ENCODE measurements at places on chromosomes 3 and 15. TPM values are rescaled to one million over a fixed set of nuclear protein-coding genes. Genes with fewer than 3 reads are reported as not detected.

The CA12 gene
- polyA plus RNA-seq = not detected

The CPB1 gene
- polyA plus RNA-seq = not detected

The SPESP1 gene
- not detected for polyA plus RNA-seq

The PAK6 gene
- not detected for polyA plus RNA-seq

The CRABP1 gene
- polyA plus RNA-seq = not detected

The SHC4 gene
- not detected for polyA plus RNA-seq

The NMNAT3 gene
- 2.9 TPM for polyA plus RNA-seq

The SETD5 gene
- 13.7 TPM for polyA plus RNA-seq

The PLCH1 gene
- polyA plus RNA-seq = not detected

The C3orf18 gene
- 0.76 TPM for polyA plus RNA-seq

- peaks cover 7% of the 10 kb centered on the region for H3K4me1 ChIP-seq
- no peaks in the 10 kb centered on the region for H3K27me3 ChIP-seq
- no peak overlapping the region for H3K4me3 ChIP-seq
- peak; percentile 7 for DNase-seq
These were observed 36.3 kb upstream of the TMC3 start for GRCh38 chr15:81410318-81410753.

DNA sequence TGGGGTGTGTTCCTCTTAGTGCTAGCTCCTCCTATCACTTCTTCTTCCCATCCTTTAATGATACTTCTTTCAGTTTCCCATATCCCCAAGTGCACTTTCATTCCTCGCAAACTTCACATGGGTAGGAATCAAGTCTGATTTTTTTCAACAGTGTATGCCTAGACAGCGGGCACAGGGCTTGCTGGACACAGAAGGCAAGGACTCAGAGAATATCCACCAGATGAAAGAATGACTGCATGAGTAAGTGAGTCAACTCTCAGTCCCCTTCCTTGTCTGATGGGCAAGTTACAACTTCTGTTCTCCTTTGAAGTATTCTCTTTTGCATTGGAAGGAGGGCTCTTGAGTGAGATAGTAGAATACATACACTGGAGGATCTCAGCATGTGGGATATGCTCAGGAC lies 3.1 kb upstream of the SQOR start:
- H3K27me3 ChIP-seq = no peaks in the 10 kb centered on the region
- H3K27ac ChIP-seq = no peak overlapping the region
- no peaks in the 10 kb centered on the region for H3K36me3 ChIP-seq
- DNase-seq = no peak
- H3K4me3 ChIP-seq = peak overlapping the region; percentile 15
- H3K4me1 ChIP-seq = peaks cover 27% of the 10 kb centered on the region

DNA sequence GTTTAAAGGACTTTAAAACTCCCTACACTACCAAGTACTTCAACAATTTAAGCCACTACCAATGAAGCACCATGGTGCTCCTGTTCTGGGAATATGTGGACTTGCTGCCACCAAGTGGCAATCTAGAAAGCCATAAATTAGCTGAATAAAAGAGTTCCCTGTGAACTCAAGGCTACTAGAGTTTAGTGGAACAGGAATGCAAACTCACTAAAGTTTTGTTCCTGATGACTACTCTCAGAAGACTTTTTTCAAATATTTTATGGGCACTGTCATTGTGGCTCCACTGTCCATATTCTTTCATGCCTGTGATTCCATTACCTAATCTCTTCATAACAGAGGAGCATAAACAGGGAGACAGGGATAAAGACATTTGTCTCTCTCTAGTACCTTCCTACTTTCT lies 63.9 kb downstream of the TMCC1 start:
- H3K27me3 ChIP-seq = no peaks in the 10 kb centered on the region
- no peaks in the 10 kb centered on the region for H3K36me3 ChIP-seq
- H3K4me3 ChIP-seq = no peak overlapping the region
- DNase-seq = peak; percentile 76
- peak overlapping the region; percentile 34 for H3K27ac ChIP-seq

GRCh38 chr15:87755226-87755625 lies 501.3 kb downstream of the NTRK3 start:
- H3K4me3 ChIP-seq = no peak overlapping the region
- H3K36me3 ChIP-seq = no peaks in the 10 kb centered on the region
- peaks cover 4% of the 10 kb centered on the region for H3K4me1 ChIP-seq
- no peaks in the 10 kb centered on the region for H3K27me3 ChIP-seq

- no peak overlapping the region for H3K27ac ChIP-seq
- DNase-seq = no peak
- no peaks in the 10 kb centered on the region for H3K4me1 ChIP-seq
- H3K4me3 ChIP-seq = no peak overlapping the region
- H3K27me3 ChIP-seq = no peaks in the 10 kb centered on the region
These were observed 12.8 kb downstream of the SENP7 start for GRCh38 chr3:101500208-101500607.

DNA sequence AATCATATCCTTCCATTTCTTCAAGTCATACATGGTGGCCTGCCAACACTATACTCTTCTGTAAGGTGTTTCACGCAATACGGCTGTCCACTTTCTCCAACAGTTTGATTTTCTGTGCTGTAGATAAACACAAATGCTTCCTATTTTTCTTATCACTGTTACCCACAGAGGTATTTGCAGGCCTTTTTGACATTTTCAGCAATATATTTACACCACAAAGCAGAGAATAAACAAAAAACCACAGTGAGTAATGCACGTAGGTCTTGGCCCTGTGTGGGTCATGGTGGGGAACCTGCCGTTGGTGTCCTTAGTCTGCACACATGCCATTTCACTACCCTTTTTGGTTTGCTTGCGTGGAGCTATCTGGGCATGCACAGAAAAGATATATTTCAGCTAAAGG lies 59.5 kb downstream of the LRRC28 start:
- no peak overlapping the region for H3K4me3 ChIP-seq
- H3K36me3 ChIP-seq = no peaks in the 10 kb centered on the region
- no peak overlapping the region for H3K27ac ChIP-seq
- DNase-seq = no peak
- no peaks in the 10 kb centered on the region for H3K4me1 ChIP-seq

DNA sequence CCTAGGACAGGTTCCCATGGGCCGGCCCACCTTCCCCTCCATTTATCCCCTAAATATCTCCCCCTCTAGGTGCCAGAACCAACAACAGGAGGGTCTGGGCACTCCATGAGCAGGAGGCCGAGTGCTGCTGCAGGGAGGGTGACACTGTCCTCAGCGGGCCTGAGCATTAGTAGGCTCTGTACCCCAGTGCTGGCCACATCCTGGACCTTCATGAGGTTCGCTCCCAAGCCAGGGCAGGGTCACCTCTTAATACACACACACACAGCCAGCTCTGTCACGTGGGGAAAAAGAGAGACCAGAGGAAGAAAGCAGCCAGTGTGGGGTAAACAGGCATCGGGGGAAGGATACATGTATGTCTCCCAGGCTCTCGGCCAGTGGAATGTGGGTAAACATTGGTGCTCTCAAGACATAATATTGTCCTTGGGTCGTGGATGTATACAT lies 27.9 kb upstream of the SEMA3F start:
- no peaks in the 10 kb centered on the region for H3K27me3 ChIP-seq
- no peak overlapping the region for H3K4me3 ChIP-seq

DNA sequence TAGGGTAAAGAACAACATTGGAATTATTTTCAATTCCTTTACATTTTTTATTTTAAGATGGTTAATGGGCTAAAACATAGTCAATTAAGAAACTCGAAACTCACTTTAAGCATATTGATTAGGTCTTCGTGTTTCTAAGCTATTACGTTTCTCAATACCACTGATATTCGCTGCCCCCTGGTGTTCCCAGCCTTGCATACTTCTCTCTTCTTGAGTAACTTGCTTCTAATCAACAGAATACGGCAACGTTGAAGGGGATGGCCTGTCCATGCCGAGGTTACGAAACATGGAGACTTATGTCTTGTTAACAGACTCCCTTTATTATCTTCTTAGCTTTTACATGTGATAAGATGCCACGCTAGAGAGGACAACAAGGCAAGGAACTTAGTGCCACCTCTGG lies 43.6 kb downstream of the ROBO1 start:
- no peak for DNase-seq
- H3K36me3 ChIP-seq = no peaks in the 10 kb centered on the region
- no peaks in the 10 kb centered on the region for H3K4me1 ChIP-seq
- H3K27ac ChIP-seq = no peak overlapping the region
- H3K4me3 ChIP-seq = no peak overlapping the region

GRCh38 chr15:82060817-82061216 lies 15.0 kb upstream of the MEX3B start:
- H3K4me3 ChIP-seq = no peak overlapping the region
- no peak overlapping the region for H3K27ac ChIP-seq
- H3K27me3 ChIP-seq = peaks cover 10% of the 10 kb centered on the region
- DNase-seq = no peak
- H3K36me3 ChIP-seq = no peaks in the 10 kb centered on the region

DNA sequence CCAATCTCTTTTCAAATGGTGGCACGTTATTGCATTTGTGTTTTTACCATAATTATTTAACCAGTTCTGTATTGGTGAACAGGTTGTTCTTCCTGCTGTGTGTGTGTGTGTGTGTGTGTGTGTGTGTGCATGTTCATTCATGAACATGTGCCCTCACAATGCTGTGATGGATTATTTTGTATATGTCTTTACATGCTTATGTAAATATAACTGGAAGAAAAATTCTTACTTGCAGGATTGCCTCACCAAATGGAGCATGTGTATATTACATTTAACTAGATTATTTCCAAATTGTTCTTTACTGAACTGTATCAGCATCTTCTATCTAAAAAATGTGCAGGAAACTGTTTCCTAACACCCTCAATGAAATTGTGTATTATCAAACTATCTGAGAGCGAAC lies 175.2 kb upstream of the ZPLD1 start:
- H3K27me3 ChIP-seq = no peaks in the 10 kb centered on the region
- no peak overlapping the region for H3K27ac ChIP-seq
- H3K4me1 ChIP-seq = no peaks in the 10 kb centered on the region
- H3K4me3 ChIP-seq = no peak overlapping the region
- H3K36me3 ChIP-seq = no peaks in the 10 kb centered on the region

DNA sequence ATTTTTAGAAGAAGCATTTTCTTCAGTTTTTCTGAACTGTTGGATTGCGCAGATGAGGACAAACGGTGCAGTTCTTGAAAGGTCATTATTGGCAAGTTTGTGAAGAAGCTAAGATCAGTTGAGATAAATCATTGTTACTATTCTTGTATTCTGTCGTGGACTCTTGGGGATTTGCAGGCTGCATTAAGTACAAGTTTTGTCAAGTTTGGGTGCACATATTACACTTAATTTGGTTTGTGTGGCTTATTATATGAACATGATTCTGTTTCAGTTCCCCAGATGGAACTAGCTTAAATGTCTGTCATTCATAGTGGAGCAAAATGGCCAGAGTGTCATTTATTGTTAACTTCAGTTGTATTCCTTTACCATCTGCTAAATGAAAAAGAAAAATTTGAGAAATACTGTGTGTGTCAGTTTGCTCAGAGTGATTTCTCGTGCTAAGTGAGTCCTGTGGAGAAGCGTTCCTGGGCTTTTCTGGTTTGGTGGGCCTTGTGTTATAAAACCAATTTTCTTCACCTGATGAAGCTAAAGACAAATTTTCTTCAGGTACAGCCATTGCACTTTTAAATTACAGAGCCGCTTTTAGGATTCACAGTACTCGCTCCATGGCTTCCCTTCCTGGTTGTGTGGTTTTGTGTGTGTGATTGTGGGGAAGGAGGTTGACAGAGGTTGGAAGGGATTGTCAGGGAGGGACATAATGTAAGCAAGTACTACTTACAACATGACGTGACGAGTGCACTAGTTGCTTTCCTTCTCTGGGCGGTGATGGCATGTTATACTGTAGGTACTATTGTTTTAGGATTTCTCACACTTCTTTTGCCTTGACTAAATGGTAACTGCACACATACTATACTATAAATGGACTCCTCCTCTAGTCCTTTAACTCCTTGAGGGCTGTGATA lies 1.7 kb downstream of the AKAP13 start:
- no peak overlapping the region for H3K27ac ChIP-seq
- H3K4me1 ChIP-seq = peaks cover 25% of the 10 kb centered on the region
- H3K36me3 ChIP-seq = no peaks in the 10 kb centered on the region
- H3K27me3 ChIP-seq = no peaks in the 10 kb centered on the region
- peak overlapping the region; percentile 87 for H3K4me3 ChIP-seq

GRCh38 chr3:153911116-153911515 lies 210.1 kb upstream of the ARHGEF26 start:
- DNase-seq = no peak
- no peaks in the 10 kb centered on the region for H3K36me3 ChIP-seq
- no peaks in the 10 kb centered on the region for H3K27me3 ChIP-seq
- H3K4me1 ChIP-seq = no peaks in the 10 kb centered on the region

GRCh38 chr3:158107605-158108444 lies 1.6 kb upstream of the SHOX2 start:
- no peaks in the 10 kb centered on the region for H3K36me3 ChIP-seq
- H3K4me3 ChIP-seq = no peak overlapping the region
- H3K27me3 ChIP-seq = peaks cover 67% of the 10 kb centered on the region
- DNase-seq = no peak
- no peak overlapping the region for H3K27ac ChIP-seq

- no peak overlapping the region for H3K4me3 ChIP-seq
- H3K27ac ChIP-seq = no peak overlapping the region
- DNase-seq = no peak
These were observed 165.6 kb downstream of the NSMCE3 start for GRCh38 chr15:29103824-29104565.

GRCh38 chr15:69869881-69870505 lies 227.7 kb downstream of the TLE3 start:
- no peak overlapping the region for H3K27ac ChIP-seq
- no peaks in the 10 kb centered on the region for H3K4me1 ChIP-seq
- no peaks in the 10 kb centered on the region for H3K36me3 ChIP-seq
- no peak for DNase-seq
- no peaks in the 10 kb centered on the region for H3K27me3 ChIP-seq

DNA sequence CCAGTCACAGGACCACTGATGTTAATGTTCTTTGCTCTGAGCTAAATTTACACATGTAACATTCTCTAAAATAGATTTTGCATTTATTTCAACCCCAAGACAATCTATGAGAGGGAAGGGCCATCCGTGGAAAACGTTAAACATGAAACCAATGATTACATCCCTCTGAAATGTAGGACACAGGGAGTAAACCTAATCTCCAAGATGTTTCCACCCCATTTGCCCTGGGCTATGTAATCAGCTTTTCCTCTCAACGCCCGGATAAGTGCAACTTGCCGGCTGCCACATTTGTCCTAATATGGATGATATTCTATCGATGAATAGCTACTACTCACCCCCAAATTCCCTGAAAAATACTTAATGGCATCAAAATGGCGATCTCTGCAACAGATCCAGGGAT lies 6.4 kb upstream of the FMN1 start:
- H3K27ac ChIP-seq = no peak overlapping the region
- H3K4me1 ChIP-seq = peaks cover 4% of the 10 kb centered on the region
- H3K27me3 ChIP-seq = no peaks in the 10 kb centered on the region
- no peak for DNase-seq
- no peaks in the 10 kb centered on the region for H3K36me3 ChIP-seq

- no peaks in the 10 kb centered on the region for H3K36me3 ChIP-seq
- H3K4me1 ChIP-seq = peaks cover 17% of the 10 kb centered on the region
- H3K27ac ChIP-seq = peak overlapping the region; percentile 73
- no peaks in the 10 kb centered on the region for H3K27me3 ChIP-seq
These were observed 16.1 kb downstream of the FGF7 start for GRCh38 chr15:49438962-49439631.

DNA sequence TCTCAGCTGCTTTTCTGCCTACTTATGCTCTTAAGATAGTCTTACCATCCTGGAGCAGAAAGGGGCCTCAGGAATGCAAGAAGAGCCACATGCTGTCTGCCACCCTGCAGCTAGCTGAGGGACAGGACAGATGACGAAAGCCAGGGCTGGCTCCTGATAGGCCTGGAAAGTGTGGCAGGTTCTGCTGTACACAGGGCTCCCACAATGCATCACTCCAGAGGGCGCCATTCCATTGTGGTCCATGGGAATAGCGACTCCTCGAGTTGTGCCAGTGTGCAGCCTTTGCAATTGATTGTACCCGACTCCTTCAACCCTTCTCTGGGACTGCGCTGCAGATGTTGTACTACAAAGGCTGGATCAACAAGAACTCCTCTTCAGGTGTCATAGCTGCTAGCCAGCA lies 11.2 kb downstream of the ACAN start:
- no peak overlapping the region for H3K4me3 ChIP-seq
- H3K27ac ChIP-seq = no peak overlapping the region
- no peak for DNase-seq
- peaks cover 3% of the 10 kb centered on the region for H3K27me3 ChIP-seq
- H3K4me1 ChIP-seq = no peaks in the 10 kb centered on the region
